ENCODE measurements at places on chromosomes 4 and X. TPM values are rescaled to one million over a fixed set of nuclear protein-coding genes. Genes with fewer than 3 reads are reported as not detected.

The MAGEE2 gene
- polyA plus RNA-seq, result 0.68 TPM

The NEUROG2 gene
- polyA plus RNA-seq, result not detected

The NPY5R gene
- polyA plus RNA-seq, result 5.3 TPM

The SLC49A3 gene
- polyA plus RNA-seq, result 6.6 TPM

The CLNK gene
- 0.83 TPM for polyA plus RNA-seq

The PRRG3 gene
- polyA plus RNA-seq, result 5.1 TPM

The SLC6A14 gene
- polyA plus RNA-seq, result 0.10 TPM

The GPRASP3 gene
- 22.5 TPM for polyA plus RNA-seq

The ATP5ME gene
- polyA plus RNA-seq, result 269 TPM

The EDA2R gene
- polyA plus RNA-seq, result 0.72 TPM

The CPZ gene
- 33.1 TPM for polyA plus RNA-seq

The EIF4E gene
- polyA plus RNA-seq, result 127 TPM

The CCSER1 gene
- 20.3 TPM for polyA plus RNA-seq

The UGT2B7 gene
- polyA plus RNA-seq, result 76.0 TPM

The MUC7 gene
- polyA plus RNA-seq, result 0.07 TPM

The HSD17B13 gene
- polyA plus RNA-seq, result 0.25 TPM

The P2RY8 gene
- polyA plus RNA-seq, result 1.7 TPM

Measured in right renal pelvis (tissue), 4 donors.